ENCODE measurements at places on chromosomes 7 and 10.

GRCh38 chr10:111072232-111072631 lies 4.6 kb upstream of the ADRA2A start:
- DNase-seq = peak; percentile 6

- DNase-seq = no peak
Observed at GRCh38 chr7:137967143-137968018, 34.5 kb downstream of the CREB3L2 start.

- peak; percentile 23 for DNase-seq
Observed at GRCh38 chr10:70651661-70652060, 20.6 kb upstream of the ADAMTS14 start.

DNA sequence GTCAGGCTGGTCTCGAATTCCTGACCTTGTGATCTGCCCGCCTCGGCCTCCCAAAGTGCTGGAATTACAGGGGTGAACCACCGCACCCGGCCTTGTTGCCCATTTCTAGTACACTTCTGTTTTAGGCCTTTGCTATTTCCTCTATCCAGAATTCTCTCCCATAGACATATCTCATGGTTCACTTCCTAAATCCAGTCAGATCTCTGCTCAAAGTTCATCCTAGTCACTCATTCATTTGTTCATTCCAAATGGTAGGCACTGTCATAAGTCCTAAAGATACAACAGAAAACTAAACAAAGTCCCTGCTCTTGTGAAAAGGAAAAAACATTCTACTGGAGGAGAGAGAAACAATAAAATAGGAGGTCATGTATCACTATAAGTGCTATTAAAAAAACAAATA lies 2.4 kb upstream of the MOSPD3 start:
- no peak for DNase-seq

DNA sequence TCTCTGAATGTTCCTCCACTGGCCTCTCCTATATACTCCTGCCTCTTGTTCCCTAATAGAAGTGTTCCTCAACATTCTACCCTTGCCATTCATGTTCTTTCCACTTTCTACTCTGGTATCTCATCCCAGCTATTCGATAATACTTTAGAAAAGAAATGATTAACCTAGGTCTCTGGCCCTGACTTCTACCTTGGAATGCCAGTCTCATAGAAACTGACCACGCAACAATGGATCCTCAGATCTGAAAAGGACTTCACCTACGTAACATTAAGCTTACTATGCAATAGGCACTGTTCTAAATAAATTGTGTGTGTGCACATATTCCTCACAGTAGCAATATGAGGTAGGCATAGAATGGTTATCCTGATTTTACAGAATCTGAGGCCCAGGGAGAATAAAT lies 234.5 kb downstream of the DNAJC1 start:
- no peak for DNase-seq

Measured in NCI-H82 (cell line).